Uterus (tissue), 4 donors: ENCODE measurements at places on chromosomes 2 and 18. TPM values are rescaled to one million over a fixed set of nuclear protein-coding genes. Genes with fewer than 3 reads are reported as not detected.

DNA sequence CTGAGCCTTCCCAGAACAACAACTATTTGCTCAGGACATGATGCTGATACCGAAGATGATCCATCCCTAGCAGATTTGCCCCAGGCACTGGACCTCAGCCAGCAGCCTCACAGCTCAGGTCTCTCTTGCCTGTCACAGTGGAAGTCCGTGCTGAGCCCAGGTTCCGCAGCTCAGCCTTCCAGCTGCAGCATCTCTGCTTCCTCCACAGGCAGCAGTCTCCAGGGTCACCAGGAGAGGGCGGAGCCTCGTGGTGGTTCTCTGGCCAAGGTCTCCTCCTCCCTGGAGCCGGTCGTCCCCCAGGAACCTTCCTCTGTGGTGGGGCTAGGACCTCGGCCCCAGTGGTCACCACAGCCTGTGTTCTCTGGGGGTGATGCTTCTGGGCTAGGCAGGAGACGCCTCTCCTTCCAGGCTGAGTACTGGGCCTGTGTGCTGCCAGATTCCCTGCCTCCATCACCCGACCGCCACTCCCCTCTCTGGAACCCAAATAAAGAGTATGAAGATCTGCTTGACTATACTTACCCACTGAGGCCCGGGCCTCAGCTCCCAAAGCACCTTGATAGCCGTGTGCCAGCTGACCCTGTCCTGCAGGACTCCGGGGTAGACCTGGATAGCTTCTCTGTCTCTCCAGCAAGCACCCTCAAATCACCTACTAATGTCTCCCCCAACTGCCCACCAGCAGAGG is 15.4 kb downstream of the CEP68 start:
- peaks cover 19% of the 10 kb centered on the region for H3K4me1 ChIP-seq
- no peaks in the 10 kb centered on the region for H3K27me3 ChIP-seq

- H3K4me3 ChIP-seq, result no peak overlapping the region
- no peak overlapping the region for H3K27ac ChIP-seq
- H3K27me3 ChIP-seq, result no peaks in the 10 kb centered on the region
- no peaks in the 10 kb centered on the region for H3K4me1 ChIP-seq
Observed at GRCh38 chr2:216596980-216597509, 36.2 kb upstream of the IGFBP2 start.

DNA sequence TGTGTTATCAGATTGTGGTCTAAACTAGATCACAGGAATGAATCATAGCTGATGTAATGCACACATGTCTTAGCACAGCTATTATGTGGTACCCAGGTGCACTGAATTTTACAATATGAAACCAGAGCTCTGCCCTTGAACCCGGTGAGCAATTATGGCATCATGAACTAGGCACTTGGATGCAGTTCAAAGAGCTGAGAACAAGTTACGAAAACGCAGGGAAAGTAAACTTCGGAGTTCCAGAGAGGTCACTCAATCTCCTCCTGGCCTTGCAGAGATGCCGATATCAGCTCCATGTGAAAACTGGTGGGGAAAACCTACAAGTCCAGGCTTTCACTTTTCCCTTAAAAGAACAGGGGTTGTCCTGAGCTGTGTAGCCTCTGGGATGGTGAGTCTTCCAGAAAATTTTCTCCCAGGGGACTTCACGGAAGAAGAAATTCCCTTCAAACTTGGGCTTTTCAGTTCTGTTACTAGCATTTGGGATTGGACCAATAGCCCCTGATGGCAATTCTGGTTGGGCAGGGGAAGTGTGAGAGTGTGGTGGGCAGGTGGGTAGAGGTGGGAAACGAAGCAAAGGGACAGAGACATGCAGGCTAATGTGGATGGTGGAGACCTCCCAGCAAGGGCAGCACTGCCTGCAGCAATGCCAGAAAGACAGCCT is 71.1 kb upstream of the SH3BP4 start:
- H3K36me3 ChIP-seq, result no peaks in the 10 kb centered on the region
- no peak overlapping the region for H3K4me3 ChIP-seq
- H3K27ac ChIP-seq, result no peak overlapping the region

GRCh38 chr2:40428439-40428838 is 23.5 kb downstream of the SLC8A1 start:
- H3K4me1 ChIP-seq, result peaks cover 8% of the 10 kb centered on the region
- H3K4me3 ChIP-seq, result no peak overlapping the region
- H3K27me3 ChIP-seq, result no peaks in the 10 kb centered on the region
- no peaks in the 10 kb centered on the region for H3K36me3 ChIP-seq
- no peak overlapping the region for H3K27ac ChIP-seq

The NAT8 gene
- total RNA-seq, result 0.62 TPM

The CFC1 gene
- not detected for total RNA-seq
